ENCODE measurements at places on chromosomes 7 and 10.

GRCh38 chr7:155071121-155071651, 1.1 kb downstream of the HTR5A start:
- no peak for DNase-seq

- no peak for DNase-seq
Measured at GRCh38 chr7:144531181-144531580, 127.7 kb upstream of the NOBOX start.

DNA sequence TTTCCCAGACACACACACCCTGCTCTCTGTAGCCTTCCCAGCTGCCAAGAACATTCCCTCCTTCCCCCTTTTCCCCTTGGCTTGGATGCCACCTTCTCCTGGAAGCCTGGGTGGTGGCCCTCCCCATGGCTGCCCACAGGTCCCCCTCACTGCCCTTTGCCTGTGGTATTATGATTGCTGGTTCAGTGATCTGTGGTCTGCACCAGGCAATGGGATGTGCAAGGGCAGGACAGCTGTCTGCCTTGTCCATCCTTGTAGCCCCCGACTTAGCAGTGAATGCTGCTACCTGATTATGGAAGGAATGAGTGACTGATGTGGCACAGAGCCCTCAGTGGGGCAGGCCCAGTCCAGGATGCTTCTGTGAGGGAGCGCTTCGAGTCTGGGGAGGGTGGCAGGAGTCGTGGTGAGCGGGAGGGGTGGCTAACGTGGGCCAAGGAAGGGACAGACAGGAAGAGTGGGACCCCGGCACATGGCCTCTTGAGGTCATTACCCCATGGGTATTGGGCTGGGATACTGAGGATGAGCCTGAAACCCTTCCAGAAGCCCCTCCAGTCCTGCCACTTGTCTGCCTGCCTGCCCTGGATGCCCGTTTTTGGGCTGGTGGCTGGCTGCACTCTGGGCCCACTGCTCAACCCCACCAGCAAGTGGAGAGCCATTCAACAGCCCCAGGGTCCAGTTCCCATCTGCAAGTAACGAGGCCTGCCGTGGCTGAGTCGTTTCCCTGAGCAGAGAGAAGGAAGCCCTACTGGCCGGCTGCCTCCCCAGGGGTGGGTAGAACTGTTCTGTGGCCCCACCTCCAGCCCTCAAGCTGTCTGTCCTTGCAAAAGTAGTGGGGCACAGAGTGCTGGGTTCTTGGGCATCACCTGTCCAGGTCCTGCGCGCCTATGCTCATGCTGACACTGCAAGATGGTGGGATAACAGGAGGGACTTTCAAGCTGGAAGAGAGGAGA, 8.8 kb downstream of the CHST3 start:
- no peak for DNase-seq

GRCh38 chr10:99431190-99431760, 851 bp upstream of the GOT1 start:
- DNase-seq, result no peak

GRCh38 chr10:132407243-132407746, 10.3 kb downstream of the PWWP2B start:
- DNase-seq, result no peak

DNA sequence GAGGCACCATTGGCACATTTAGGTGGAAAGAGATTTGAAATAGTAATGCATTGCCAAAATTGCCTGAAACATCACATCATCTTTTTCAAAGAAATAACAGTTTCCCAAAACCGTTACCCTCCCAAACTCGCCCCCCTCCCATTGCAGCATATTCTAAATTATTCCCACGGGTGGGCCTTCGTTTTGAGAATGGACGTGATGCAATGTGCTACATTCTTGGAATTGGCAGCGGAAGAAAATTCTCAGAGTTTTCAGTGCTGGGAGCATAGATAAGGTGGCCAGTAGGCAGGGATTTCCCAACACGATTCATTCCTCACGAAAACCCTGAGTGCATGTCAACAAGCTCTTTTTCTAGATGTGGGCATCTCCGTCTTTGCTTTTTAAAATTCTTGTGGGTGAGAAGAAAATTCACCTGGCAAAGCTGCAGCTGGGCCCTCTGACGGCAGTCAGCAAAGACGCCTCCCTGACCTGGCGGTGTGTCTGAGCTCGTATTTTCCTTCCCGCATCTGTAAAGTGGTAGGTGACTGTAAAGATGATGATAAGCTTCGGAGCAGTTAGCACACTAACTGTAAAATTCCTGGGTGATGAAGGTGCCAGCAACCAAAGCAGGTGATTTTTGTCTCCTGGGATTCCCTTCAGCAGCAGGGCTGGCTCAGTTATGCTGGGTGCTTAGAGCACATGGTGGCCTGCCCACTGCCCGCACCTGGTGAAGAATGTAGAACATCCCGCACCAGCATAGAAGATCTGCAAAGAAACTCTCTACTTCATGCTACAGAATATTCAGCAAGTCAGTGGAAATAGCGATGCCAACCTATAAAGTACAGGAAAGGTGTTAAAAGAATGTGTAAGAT, 141.9 kb upstream of the KLF6 start:
- peak; percentile 30 for DNase-seq

- DNase-seq, result no peak
Measured at GRCh38 chr7:26279405-26279804, 12.3 kb upstream of the SNX10 start.

GRCh38 chr10:47238331-47239095, 61.5 kb upstream of the GDF10 start:
- DNase-seq, result no peak

All from retinal pigment epithelial cell (primary cell).